Activated CD4-positive, alpha-beta T cell treated with anti-CD3 and anti-CD28 coated beads for 4 hours (primary cell): ENCODE measurements at places on chromosomes 1 and 21.

DNA sequence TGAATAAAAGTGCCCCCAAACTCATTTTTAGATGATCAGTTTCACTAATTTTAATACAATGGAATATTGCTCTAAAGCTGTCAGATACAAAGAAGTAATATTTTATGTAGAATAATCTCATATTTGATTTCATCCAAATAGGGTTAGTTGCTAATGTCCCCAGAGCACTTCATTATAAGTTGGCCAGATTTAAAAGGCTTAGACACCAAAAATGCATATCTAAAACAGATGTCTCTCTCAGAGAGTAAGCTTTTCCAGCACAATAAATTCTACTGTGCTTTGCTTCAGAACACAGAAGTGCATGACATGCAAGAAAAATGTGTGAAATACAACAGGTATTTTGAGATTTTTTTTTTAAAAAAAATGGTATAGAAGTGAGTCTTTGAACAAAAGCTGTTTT is 194.2 kb downstream of the LRRIQ3 start:
- no peak for DNase-seq

DNA sequence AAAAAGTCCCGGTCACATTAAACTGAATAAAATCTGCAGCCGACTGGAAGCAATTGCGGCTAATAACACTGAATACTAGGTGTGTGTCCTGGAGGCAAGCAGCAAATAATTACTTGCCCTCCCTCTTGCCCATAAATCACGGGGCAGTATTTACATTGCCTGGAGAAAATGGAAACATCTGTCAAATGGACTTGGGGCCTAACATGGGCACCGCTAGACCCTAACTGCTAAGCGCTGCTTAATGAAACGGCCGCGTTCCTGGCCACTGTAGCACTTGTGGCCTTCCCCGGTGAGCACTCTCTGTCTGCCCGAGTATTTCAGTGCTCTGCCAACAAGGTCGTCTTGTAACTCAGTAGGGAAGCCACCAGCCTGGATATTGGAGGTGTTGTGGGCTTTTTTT is 23.9 kb upstream of the KNCN start:
- DNase-seq: no peak

GRCh38 chr1:89089962-89090361 is 25.0 kb upstream of the GBP1 start:
- no peak for DNase-seq

DNA sequence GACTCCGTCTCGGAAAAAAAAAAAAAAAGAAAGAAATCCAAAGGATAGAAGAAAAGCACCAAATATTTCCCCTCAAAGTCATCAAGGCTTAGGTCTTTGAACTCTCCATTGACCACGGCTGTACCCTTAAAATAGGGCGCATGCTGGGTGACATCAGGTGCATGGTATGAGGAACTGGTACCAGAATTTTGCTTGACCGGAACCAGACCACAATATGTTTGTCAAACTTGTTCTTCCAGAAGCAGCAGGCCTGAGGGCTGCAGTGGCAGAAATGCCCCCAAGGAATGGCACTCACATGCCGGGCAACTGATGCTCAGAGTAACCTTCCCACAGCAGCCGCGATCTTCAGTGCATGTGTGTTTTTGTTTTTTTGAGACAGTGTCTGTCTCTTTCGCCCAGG is 21.0 kb downstream of the RCC1 start:
- DNase-seq: no peak

- DNase-seq: no peak
Observed at GRCh38 chr1:30696831-30697230, 26.6 kb downstream of the MATN1 start.

GRCh38 chr1:14604414-14604813 is 5.9 kb downstream of the KAZN start:
- no peak for DNase-seq

DNA sequence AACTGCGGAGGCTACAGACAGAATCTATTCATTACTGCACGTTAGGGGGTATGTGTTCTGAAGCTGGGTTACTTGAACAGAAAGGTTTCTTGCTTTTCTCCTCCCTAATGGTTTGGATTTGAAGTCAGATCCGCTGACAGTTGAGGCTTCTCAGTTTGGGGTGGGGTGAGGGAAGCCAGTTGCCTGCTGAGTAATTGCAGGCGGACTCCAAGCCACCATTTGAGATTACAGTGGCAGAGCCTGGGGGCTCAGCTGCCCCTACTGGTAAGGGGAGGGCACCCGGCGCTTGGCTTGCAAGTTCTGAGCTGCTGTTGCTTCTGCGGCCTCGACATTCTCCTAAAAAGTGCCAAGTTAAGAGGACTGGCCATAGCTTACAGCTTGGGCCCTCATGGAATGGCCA is 2.0 kb downstream of the GRHL3 start:
- DNase-seq: no peak

GRCh38 chr1:227234998-227235405 is 83.3 kb downstream of the CDC42BPA start:
- DNase-seq: no peak

DNA sequence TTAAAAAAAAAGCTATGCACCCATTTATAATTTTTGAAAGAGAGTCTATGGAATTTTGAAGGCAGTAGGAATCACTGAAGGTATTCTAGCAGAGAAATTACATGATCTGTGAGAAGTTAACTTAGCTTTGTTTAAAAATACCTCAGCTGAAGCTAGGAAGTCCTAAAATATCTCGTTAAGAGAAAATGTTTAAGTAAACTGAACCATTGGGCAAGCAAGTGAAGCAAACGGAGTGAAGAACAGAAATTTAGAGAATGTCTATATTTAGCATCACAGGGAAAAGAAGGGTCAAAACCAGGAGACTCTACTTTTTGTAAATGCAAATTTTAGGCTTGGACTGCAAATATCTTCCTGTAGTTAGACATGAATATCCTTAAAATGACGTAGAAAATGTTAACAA is 230.8 kb downstream of the HMCN1 start:
- no peak for DNase-seq
